Activated T-helper 9 cell treated with anti-CD3 and anti-CD28 coated beads, Interleukin-2, amount 50 U/mL, for 16 hours (primary cell): ENCODE measurements at places on chromosomes 12 and 14.
A peak's percentile ranks its signal among the peaks of the same experiment; 100 is the strongest.

DNA sequence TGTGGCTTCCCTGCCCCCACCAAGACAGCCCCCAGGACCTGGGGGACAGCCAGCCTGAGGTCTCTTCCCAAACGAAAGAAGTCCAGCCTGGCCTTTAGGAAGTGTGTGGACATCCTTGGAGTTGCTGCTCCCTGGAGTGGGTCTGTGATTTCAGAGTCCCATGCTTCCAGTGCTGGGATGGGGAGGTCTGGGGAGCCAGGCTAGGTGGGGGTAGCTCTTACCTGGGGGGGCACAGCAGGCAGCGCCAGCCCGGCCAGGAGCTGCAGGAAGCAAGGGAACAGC lies 509 bp downstream of the PGF start:
- DNase-seq, result no peak

DNA sequence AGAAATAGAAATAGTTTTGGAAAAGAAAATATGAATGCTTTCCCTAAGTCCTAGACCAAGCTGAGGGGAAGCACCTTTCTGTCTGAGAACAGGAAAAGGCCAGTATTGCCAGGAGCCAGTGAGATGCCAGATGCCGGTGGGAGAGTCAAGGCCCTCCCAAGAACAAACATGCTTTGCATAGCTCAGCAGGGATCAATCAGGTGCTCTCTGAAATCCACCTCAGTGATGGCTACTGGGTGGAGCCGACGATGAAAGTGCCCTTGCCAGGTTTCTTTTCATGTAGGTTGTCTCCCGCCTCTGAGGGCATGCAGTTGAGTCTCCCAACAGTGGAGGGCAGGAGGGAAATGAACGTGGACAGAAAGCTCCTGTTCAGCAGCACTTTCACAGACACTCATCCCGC lies 28.3 kb downstream of the DEGS2 start:
- no peak for DNase-seq

DNA sequence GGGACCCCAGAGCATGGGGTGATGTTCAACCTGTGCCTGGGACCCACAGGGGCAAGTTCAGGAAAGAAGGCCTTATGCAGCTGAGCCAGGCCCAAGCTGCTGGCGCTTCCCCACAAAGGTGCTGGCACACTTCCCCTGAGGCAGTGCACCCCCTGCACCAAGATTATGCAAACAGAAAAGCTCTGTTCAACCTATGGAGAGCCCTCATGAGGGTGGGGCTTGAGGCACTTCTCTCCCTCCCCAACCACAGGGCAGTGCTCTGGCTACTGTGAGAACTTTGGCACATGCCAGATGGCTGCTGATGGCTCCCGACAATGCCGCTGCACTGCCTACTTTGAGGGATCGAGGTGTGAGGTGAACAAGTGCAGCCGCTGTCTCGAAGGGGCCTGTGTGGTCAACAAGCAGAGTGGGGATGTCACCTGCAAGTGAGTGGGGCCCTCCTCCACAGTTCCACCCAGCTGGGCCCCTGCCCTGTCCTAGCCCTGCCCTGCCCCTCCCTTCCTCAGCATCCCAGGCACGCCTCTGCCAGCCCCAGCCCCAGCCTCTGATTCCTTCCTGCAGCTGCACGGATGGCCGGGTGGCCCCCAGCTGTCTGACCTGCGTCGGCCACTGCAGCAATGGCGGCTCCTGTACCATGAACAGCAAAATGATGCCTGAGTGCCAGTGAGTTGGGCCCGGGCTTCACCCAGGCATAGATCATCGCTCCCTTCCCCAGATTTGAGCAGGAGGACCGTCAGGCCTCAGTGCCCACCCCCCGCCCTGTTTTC lies 5.5 kb upstream of the NXPH4 start:
- no peak for DNase-seq

DNA sequence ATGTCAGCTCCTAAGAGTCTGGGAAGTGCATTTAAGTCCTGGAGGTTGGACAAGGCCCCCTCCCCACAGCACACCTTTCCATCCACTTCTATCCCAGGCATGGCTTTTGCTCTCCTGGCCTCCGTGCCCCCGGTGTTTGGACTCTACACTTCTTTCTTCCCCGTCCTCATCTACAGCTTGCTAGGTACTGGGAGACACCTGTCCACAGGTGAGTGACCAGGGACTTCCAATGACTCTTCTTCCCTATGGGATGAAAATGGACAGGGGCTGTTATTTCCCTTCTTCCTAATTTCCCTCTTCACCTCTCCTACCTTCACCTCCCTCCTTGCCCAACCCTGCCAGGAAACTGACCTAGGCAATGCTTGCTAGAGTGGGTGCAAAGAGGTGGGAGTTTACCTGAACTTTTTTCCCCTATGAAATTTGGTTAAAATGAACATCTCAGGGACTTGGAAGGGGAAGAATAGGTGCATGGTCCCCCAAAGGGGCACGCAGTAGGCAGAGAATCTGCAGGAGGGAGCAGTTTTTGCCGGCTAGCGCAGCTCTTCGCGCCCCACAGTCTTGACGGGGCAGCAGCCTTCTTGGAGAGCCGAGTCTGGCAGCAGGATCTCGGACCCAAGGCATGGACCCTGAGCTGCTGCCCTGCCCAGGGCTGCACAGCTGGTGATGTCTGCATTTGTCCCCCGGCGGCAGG lies 9.2 kb downstream of the ARHGEF25 start:
- DNase-seq, result no peak

DNA sequence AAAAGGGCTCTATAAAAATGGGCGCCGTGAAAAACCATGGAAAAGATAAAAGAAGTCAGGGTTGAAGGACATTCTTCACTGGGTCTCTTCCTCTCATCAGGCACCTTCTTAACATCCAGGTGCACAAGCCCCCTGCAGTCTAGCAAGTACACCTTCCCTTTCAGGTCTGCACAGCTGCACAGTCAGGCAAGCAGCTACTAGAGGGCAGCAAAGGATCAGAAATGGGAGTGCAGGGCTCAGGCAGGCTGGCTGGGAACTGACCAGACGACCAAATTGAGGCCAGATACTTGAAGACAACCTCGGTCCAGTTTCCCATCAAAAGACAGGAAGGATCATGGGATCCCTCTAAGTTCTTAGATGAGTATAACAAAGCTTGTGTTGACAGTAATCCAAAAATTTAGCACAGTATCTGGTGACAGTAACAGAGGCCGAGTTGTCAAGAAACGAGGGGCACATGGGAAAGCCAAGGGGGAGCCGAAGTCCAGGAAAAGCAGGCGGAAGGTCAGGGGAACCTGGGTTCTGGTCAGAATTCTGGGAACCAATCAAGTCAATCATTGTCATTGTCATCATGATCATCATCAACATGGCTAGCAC lies 10.1 kb upstream of the GRIP1 start:
- DNase-seq, result no peak

DNA sequence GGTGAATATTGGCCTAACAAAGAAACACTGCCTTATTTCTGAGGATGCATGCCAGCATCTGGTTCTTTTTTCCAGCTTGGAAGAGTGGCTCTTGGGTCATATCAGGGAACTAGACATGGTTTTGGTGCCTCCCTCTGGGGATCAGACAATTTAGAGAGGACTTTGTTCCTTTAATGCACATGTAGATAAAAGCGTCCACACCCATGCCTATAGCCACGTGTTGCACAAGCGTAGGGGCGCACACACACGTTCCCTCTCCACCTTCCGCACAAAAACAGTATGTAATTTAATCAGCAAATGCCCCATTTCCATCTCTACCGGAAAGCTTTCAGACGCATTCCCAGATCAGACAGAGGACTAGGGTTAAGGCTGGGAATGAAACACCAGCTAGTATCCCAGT lies 61.7 kb upstream of the RIC8B start:
- no peak for DNase-seq

GRCh38 chr12:78759367-78759766 lies 105.2 kb upstream of the SYT1 start:
- no peak for DNase-seq

DNA sequence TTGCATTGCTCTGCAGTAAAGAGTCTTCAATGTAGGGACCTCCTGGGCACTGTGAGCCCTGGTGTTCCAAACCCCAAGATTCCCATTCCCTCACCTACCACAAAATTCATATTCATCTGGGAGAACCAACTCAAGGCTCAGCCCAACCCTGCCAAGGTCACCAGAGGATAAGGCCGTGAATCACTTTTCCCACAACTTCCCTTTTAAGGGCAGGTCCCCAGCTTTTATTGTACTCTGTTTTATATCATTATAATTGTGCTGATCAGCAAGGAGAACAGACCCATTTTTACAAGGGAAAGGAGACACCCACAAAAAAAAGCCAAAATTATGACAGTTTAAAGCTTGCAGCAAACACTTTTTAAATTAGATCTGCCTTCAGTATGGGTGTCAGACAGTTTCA lies 363.0 kb upstream of the FKBP4 start:
- DNase-seq, result no peak

GRCh38 chr12:110599334-110599733 lies 14.6 kb upstream of the TCTN1 start:
- no peak for DNase-seq

DNA sequence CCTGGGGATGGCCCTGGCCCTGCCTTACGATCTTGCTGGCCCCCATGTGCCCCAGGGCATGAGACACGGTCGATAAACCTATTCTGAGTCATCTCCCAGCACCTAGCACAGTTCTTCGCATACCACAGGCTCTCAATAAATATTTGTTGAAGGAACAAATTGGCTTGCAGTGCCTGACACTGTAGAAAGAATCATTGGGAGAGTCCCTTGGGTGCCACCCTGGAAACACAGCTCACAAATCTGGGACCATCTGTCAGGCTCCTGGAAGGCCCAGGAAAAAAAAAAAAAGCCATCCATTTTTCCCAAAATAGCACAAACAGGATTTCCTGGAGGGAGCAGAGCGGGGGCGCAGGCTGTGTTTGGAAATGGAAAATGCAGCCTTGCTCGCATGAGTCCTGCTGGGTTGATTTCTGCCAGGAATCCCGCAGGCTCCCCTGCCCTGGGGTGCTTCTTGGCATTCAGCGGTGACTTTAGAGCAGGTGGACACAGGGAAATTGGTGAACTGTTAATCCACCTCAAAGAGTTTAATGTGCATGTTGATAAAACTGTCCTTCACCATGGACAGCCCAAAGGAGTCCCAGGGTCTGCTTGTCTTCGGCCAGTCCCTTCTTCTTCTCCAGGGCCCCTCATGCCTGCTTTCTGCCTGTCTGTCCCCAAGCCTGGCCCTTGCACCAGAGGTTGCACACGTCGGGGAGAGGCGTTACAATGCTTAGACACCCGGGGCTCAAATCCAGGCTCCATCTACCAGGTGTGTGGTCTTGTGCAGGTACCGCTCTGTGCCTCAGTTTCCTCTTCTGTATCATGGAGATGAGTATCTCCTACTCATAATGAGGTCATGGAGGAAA lies 106.1 kb upstream of the RFLNA start:
- DNase-seq, result no peak

DNA sequence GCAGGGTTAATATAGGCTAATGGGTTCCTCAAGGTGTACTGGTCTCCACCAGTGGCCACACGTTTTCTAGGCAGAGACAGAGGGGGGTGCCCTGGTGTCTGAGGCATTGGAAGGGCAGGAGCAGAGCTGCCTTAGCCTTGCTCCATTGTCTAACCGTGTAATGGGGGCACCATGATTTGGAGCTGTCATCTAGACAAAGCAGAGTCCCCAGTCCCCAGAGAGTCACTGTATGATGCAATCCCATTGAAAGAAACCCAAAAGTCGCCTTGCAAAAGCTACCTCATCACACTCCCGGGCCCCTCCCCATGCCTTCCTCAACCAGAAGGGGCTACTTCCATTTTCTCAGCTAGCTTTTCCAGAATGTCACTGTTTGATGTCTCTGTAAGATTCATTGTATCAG lies 487.1 kb downstream of the AACS start:
- DNase-seq, result no peak

- DNase-seq, result no peak
These were observed 8.1 kb upstream of the FGF23 start for GRCh38 chr12:4387607-4388006.

- no peak for DNase-seq
These were observed 11.7 kb upstream of the ANKLE2 start for GRCh38 chr12:132773077-132773955.

- peak; percentile 60 for DNase-seq
These were observed 14.5 kb upstream of the CLEC4A start for GRCh38 chr12:8108808-8109398.

- no peak for DNase-seq
These were observed 150.9 kb upstream of the EEA1 start for GRCh38 chr12:93079976-93080375.

DNA sequence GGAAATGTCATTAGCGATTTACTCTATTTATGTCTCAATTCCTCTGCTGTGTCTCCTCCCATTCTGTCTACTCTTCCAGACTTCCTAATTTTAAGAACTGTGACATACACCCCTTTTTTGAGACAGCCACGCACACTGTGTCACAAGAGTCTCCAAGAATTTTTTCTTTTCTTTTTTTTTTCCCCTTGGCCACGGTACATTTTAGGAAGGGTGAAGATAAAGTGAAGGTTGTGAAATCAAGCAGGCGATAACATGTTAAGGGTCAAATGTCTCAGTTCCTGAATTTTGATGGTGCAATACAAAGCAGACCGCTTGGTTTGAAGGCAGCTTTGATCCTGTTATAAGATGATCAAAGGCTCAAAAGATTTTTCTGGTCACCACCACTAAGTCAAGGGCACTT lies 4.3 kb downstream of the OLR1 start:
- DNase-seq, result no peak

- DNase-seq, result no peak
These were observed 28.6 kb upstream of the RAB35 start for GRCh38 chr12:120145164-120145563.

- no peak for DNase-seq
These were observed 241.0 kb downstream of the TMEM117 start for GRCh38 chr12:44076871-44077270.

- DNase-seq, result no peak
These were observed 74.3 kb upstream of the CPM start for GRCh38 chr12:69007101-69007854.

- DNase-seq, result no peak
These were observed 33.9 kb upstream of the LTBP2 start for GRCh38 chr14:74645756-74646470.

DNA sequence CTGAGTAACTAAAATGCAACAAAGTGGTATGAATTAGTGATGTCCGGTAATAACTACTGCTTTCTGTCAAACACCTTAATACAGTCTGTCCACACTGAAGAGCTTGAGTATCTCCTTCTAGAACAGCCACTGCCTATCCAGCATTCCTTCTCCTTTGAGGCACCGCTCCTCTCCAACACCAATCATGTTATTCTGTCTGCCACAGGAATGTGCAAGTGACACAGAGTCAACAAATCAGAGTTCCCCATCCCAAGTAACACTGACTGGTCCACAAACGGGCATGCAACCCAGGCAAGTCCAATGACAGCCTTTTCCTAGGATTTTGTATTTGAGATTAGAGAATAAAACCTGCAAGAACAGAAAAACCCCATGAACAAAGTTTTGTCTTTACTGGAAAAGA lies 3.8 kb downstream of the GXYLT1 start:
- DNase-seq, result no peak

GRCh38 chr12:105300883-105301282 lies 29.6 kb upstream of the C12orf75 start:
- no peak for DNase-seq

DNA sequence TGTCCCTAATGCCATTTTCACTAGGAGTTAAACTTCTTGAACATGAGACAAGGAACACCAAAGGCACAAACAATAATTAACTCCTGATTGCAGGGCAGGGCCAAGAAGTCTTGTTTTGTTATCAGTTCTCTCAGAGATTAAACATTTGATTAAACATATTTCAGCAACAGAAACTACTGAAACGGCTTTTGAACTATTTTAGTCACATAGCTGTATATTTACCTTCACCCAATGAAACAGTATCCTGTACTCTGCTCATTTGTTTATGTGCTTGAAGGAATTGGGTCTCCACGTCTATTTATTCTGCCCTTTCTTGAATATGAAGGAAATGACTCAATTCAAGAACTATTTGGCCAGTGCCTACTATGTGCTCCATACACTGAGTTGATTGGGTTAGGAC lies 51.3 kb upstream of the PTCSC3 start:
- DNase-seq, result no peak
